WTC11 (cell line): ENCODE measurements at places on chromosomes 11 and 22.

DNA sequence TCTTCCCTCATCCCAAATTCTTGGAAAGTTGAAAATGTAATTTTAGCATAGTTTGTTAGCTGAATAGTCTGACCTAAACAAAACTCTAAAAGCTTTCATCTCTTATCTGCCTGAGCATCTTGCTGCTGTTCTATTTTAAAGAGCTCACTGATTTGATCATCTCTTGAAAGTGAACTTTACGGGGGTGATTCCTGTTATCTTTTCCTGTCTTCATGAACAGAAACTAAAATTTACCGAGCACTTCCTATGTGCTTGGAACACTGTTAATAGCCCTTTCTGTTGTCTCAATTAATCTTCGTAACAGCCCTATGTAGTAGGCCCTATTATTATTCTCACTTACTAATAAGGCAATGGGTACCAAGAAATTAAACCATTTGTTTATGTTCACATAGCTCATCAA lies 12.3 kb downstream of the AMOTL1 start:
- no peak for DNase-seq

DNA sequence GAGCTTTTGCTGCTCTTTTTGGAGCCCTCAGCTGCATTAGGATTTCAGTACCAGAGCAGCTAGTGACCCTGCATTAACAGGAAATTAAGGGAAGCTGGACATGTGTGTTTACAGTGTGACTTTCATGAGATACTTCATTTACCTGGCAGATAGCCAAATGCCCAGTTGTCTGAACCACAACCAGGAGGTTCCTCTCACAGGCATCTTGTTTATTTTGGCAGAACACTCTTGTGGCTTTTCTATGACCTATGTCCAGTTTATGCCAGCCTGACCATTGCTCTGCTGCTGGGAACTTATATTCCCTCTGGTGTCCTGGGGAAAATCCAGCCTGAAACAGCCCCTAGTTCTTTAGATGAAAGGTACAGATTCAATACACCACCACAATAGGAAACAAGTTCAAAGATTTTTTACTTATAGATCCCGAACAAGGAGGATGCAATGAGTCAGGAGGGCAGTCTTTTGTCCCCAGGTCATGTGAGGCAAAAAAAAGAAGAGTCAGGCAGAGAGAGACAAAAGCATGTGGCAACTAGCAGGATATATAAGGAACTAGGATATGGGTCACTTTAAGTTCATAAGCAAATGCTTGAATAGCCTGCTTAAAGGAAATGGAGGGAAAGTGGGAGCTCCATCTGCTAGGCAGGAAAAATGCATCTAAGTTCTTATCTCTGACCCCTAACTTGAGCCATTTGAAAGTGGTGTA lies 379.3 kb downstream of the INSC start:
- no peak for DNase-seq

DNA sequence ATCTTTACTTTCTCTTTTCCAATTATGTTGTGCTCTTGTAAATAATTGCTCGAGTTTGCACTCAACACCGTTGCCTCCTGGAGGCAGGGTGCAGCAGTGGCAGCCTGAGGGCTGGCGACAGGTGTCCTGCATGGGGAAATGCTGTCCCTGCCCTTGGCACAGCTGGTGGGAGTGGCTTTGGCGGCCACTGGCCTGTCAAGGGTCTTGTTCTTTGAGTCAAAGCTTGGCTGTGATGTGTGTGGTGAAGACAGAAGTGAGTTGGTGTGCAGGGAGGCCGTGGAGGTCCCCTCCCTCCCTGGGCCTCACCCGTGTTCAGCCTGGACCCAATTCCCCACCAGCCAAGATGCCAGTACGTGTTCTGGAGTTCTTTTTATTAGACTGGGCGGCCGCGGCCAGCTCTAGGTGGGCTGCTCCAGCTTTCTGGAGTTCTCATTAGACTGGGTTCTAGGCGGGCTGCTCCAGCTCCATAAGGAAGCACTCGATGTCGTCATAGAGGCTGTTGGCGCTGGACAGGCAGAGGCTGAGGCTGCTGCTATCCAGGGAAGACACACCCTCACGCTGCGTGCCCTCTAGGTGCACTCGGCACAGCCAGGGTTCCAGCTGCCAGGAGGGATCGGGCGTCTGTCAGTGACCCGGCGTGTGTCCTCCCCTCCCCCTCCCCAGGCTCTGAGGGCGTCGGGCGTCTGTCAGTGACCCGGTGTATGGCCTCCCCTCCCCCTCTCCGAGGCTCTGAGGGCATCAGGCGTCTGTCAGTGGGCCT lies 3.4 kb downstream of the IRF7 start:
- no peak for DNase-seq

DNA sequence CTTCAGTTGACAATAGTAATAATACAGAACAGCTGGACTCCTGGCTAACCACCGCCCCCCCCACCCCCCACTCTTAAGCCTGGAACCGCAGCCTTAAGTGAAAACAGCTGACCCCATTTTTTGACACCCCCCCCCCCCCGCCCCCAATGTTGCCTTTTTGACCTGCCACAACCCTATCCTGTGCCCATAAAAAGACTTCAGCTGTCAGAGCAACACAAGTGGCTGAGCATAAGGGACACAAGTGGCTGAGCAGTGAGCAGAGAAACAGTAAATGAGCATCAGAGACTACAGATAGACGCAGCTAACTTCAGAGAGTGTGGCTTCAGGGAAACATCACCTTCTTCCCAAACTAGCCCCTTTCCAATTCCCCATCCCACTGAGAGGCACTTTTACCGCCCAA lies 1493.8 kb downstream of the LRRC4C start:
- DNase-seq = no peak

- DNase-seq = no peak
Measured at GRCh38 chr11:119832202-119832935, 103.4 kb upstream of the NECTIN1 start.

- no peak for DNase-seq
Measured at GRCh38 chr22:48937032-48937639, 890.5 kb downstream of the BRD1 start.

- peak; percentile 54 for DNase-seq
Measured at GRCh38 chr11:57515332-57516060, at the start of gene SLC43A1. TSS of gene SLC43A1 (minus strand) at chr11:57515702. CDS start at chr11:57514111, 1,591 bp downstream.

- no peak for DNase-seq
Measured at GRCh38 chr11:65415499-65416340, 6.9 kb upstream of the NEAT1 start.

GRCh38 chr11:102831489-102832440 lies 11.6 kb downstream of the MMP3 start:
- DNase-seq = peak; percentile 77

GRCh38 chr22:20116376-20116950 lies 559 bp downstream of the RANBP1 start:
- DNase-seq = no peak

GRCh38 chr22:22619765-22620414 lies 24.5 kb upstream of the GGTLC2 start:
- DNase-seq = no peak

- no peak for DNase-seq
Measured at GRCh38 chr11:689625-690024, 5.4 kb downstream of the DEAF1 start.

DNA sequence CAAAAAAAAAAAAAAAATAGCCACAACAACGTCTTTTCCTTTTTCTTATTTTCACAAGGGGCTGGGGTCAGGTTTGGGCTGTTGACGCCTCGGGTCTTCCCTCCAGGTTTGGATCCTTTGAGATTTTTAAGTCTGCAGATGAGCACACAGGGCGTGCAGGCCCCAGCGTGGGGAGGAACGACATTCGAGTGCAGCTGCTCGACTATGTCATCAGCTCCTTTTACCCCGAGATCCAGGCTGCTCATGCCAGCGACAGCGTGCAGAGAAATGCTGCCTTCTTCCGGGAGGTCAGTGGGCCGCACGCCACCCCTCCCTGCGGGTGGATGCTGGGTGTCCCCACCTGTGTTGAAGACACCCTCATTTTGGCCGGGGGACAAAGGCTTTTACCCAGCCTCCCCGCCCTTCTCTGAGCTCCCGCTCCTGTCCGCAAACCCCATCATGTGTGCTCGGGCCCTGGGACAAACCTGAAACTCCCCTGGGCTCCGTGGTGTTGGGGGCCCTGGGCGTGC lies 7.7 kb downstream of the SELENOO start:
- DNase-seq = no peak
